Left lung (tissue), 14 donors: ENCODE measurements at places on chromosomes 12 and 14.
A peak's percentile ranks its signal among the peaks of the same experiment; 100 is the strongest.

DNA sequence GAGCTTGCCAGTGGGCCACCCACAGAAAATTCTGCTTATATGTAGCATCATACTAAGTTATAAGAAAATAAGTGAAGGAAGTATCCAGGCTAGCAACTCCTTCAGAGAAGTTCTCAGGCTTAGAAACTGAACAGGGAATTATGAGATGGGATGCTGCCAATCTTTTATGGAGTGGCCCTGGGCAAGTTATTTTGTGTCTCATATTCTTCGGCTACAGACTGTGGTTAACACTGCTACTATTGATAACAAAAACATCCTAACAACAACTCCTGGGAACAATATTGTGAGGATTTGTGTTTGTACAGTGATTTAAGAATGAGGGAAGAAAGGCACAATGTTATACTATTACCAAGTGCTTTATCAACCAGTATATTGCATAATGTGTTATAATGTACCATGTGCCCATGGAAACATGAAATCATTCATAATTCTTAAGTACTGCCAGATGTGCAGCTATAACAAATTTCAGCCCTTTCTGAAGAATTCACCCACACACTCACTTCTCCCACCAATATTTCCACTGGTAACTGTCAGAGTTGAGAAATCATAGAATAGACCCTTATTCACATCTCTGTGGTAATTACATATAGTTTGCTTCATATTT, 113.3 kb upstream of the SOX5 start:
- no peak for DNase-seq

DNA sequence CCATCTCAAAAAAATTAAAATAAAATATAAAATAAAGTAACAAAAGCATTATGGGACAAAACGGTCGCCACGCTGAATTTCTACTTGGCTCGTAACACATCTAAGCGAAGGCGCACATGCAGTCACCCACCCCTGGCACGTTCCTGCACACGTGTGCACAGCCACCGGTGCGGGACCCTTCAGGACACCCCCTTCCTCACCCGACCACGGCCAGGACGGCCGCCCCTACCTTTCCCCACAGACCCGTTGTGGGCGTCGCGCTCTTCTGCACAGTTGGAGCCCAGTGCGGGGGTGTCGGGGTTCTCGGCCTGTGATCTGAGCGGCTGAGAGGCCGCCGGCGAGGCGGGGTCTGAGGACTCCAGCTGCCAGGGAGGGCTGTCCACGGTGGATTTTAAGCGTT, 44.4 kb upstream of the GPR68 start:
- DNase-seq = no peak

DNA sequence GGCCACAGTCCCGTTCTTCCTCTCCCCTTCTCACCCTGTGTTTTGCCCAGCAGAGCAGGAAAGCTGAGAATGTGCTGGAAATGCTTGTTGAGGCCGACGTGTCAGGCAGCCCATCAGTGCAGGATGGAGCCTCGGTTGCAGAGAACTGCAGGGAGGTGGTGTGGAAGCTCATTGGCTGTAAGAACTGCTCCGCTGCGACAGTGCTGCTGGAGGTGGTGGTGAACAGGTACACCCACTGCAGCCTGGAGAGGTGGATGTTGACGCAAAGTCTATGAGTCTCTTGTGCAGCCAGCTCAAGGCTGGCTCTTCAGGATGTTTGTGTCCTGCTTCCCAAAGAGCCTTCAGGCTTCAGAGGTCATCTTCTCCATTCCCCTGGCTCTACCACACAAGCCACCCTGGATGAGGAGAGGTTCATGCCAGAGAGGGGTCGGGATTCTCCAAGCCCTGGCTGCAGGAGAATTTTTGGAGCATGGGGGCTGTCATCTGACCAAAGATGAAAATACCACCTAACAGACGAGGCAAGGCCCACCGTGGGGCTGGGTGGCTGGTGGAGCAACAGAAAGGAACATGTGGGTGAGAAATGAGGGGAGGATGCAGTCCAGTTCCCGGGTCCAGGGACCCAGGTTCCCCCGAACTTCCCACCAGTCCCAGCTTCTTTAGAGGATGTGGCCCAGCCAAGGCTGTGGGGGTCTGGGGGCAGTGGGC, 174.1 kb upstream of the PRMT8 start:
- DNase-seq = no peak

DNA sequence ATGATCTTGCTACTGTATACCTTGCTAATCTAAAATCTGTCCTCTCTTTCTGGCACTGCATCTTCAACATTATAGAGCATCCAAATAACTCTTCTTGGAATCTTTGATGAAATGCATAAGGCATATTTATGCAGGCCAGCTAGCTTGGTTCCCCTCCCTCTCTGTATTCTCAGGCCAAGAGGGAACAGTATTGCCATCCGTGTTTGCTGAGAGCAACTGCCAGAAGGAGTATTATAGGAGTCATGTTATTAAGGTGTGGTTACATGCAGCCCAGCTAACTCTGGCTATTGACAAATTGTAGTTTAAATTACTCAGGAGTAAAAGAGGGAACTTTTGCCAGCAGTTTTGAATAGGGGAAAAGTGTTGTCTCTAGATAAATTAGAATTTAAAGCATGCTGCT, 309.3 kb upstream of the E2F7 start:
- no peak for DNase-seq

DNA sequence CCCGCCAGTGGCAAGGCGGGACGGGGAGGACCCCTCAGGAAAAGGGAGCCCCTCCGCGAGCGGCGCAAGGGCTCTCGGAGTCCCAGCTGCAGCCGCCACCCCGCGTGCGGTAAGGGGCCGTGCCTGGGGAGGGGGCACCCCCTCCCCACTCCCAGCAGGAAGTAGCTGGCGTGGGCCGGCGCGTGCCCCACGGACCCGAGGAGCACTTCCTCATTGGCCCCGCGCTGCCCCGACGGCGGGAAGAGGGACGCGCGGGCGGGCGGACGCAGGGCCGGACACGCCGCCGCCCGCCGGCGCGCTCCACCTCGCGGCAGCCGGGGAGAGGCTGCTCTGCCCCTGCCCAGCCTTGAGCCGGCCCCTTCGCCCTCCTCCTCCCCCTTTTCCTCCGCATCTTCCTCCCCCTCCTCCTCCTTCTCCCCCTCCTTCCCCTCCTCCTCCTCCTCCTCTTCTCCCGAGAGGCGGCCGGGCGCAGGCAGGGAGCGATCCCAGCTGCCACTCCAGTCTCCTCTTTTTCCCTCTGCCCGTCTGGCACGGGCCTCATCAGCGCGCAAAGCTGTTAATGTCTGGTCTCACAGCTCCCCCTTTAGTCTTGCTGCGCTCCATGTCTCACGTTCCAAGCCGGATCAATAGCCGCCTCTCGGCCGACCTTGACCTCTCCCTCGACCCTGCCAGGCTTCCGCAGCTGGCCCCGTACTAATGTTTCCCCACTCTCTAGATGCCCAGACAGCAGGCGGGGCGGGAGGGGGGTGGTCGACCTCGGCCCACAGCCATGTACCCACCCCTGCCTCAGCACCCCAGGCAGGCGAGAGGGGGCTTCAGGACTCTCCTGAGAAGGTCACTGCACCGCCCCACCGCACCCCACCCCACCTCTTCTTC, 2.6 kb upstream of the BCL11B start:
- peak; percentile 84 for DNase-seq
